ENCODE measurements at places on chromosomes 7 and 10.

DNA sequence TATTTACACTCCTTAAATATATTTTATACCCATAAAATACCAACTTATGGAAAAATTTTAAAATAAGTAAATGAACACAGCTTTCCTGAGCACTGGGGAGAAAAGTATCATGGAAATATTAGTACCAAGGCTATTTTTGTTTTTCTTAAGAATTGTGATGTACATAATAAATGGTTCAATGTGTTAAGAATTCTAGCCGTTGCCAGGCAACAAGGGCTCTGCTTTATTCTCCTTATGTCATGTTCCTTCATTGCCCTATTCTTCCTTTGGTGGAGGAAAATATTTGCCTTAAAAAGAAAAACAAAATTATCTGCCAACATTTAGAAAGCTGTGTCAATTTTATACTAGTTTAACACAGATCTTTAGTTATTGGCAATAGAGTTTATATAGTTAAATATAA lies 2.6 kb upstream of the ZPBP start:
- no peak for DNase-seq

DNA sequence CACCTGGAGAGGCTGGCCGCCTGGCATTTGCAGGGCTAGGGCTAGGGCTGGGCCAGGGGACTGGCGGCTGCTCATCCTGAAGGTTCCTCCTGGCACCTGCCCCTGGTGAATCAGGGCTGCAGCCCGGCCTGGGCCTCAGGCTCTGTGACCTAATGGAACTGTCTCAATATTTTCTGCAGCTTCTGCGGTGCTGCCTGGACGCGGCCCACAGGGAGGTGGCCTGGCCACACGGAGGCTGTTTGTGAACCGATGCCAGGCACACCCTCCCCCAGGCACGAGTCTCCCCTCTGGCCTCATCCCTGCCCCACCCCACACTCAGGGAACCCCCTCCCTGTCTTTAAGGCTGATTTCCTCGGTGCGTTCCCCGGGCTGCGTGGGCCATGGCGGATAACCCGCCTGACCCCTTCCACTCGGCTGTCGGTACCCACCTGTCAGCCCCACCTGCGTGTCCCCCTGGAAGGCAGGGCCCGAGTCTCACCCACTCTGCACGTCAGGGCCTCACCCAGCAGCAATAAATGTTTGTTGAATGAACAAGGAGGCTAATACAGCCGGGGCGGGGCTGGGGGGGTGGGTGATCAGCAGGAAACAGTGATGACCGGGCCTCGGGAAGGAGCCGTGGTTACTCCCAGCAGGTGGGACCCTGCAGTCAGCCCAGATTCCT lies 54.5 kb upstream of the DNAJB6 start:
- DNase-seq: no peak

GRCh38 chr7:2360796-2361195 lies 6.2 kb downstream of the EIF3B start:
- no peak for DNase-seq

GRCh38 chr10:57593983-57594573 lies 673.6 kb downstream of the IPMK start:
- DNase-seq: no peak

- no peak for DNase-seq
These were observed 605.6 kb upstream of the CNTNAP2 start for GRCh38 chr7:145511004-145511403.

DNA sequence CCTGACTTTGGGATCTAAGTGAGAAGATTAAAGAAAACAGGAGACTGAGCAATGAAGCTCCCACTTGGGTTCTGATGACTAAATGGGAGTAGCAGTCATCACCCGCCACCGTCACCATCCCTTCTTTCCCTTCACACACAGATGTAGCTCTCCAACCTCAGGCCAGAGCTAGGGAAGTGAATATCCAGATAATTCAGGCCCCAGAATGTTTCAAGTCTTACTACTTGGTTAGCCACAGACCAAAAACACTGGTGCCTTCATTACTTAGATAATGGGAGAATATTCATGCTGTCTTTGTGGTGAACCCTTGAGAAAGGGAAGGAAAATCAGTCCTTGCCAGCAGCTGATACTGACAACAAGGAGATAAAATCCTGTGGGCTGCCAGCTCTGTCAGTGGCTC lies 100.7 kb downstream of the OSBPL3 start:
- DNase-seq: no peak

- DNase-seq: no peak
These were observed 1.7 kb downstream of the SORBS1 start for GRCh38 chr10:95559471-95559870.

- no peak for DNase-seq
These were observed 17.3 kb downstream of the DAGLB start for GRCh38 chr7:6430271-6430940.

DNA sequence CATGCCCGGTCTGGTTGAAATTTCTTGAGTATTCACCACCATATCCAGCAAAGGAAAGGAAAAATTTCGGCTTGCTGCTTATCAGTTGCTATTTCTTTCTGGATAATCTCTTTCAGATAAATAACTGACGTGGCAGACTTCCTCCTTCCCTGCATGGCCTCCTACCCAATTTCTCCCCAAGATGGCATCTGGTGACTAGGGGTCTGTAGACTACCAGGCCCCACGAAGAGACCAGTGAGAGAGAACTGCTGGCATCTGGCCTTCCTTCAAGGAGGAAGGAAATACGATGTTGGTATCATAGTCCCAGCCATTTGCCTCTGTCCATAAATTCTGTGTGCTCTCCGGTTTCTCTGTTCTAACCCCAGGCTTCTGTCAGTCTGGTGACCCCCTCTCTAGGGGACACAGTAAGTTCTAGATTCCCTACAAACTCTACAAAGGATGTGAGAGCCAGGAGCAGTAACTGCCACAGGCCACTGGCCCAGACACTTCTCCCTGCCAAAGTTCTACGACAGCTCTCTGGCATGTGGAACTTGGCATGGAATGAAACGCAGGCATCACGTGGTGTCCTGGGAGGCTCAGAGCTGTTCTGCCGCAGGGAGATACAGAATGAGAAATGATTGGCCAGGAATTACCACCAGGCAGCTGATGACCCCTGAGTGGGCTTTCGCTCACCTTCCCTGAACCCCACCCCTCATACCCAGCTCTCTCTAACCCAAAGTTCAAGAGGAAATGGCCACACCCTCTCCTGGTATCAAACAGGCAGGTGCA lies 30.0 kb upstream of the MSRB2 start:
- no peak for DNase-seq

DNA sequence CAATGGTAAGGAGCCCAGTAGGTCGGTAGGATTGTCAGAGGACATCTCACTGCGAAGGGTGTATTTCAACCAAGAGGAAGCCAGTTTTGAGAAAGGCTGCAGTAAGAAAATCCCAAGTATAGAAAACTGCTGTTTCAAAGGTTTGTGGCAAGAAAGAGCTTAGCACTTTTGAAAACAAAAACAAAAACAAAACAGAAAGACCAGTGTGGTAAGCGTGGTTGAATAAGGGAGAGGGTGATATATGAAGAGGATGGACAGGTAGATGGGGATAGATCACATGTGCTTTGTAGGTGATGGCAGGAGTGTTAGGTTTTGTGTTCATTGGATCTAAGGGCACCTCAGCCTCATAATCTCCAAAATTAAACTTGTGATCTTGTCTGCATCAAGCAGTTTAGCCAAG lies 141.6 kb upstream of the WNT16 start:
- DNase-seq: no peak

DNA sequence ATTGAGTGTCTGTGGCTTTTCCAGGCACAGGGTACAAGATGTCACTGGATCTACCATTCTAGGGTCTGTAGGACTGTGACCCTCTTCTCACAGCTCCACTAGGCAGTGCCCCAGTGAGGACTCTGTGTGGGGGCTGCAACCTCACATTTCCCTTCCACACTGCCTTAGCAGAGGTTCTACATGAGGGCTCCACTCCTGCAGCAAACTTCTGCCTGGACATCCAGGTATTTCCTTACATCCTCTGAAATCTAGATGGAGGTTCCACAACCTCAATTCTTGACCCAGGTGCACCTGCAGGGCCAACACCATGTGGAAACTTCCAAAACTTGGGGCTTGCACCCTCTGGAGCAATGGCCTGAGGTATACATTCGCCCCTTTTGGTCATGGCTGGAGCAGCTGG lies 183.7 kb downstream of the KCND2 start:
- DNase-seq: no peak

- no peak for DNase-seq
These were observed 266.8 kb downstream of the SORCS1 start for GRCh38 chr10:106897719-106898118.

DNA sequence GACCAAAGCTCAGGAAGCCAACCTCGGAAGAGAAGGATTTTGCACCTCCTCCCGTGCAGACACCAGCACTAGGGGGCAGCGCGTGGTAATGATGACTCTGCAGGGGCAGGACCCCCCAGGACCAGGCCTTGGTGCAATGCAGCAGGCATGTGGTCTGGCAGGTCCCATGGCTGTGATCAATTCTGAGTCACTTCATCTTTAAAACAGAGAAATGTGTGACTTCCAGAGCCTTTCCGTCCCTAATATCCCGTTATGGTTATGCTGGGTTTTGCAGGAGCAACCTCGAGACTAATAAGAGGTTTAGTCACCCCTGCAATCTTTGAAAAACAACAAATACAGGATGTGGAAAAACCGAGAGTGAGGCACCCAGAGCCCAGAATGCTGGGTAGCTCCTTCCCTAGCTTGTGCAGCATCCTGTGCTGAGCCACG lies 30.2 kb upstream of the GJD4 start:
- no peak for DNase-seq

DNA sequence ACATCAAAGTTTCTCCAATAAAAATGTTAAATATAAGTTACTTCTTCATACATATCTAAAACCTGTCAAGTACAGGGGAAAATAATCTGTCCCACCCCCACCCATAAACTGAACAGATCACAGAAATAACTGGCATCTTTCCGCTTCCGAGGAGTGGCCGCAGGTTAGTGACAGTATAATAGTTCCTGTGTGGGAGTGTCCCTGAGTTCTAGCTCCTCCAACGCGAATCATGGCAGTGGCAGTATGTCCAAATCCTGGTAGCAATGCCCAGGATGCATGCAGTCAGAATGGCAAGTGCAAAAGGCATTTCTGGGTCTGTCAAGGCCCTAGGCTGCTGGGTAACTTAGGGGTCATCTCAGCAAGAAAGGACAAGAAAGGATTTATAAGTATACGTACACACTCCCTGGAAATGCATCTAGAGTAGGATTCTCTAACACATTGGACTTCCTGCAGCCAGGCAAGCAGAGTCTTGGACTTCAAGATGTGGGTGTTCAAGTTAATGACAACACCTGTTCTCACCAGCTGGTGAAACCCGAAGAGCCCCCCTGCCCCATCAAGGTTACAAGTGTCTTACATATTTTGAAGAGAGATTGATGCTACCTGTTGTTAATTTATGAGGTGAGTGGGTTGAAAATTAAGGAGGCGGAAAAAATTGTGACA lies 94.4 kb upstream of the COL1A2 start:
- no peak for DNase-seq

DNA sequence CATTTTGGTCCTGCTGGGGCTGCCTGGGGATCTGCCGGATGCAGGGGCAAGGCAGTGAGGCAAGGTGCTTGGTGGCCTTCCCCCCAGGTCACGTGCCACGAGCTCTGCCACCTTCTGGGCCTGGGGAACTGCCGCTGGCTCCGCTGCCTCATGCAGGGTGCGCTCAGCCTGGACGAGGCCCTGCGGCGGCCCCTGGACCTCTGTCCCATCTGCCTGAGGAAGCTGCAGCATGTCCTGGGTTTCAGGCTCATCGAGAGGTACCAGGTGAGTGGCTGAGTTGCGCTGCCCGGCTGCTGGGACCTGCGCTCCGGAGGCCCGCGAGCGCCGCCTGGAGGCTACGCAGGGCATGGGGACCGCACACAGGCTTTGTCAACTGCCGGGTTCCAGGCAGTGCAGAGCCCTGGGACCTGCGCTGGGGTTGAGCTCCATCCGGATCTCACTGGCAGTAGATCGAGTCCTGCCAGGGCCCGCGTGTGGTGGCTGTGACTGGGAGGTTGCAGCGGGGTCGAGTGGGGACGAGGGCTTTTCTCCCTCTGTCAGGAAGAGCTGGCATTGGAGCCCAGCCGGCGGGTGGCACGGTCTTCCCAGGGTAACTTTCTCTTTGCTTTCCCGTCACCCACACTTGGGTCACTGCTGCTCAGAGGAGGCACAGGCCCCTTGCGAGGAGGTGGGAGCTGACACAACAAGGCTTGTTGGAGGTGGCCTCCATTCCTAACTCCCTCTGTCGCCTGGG lies 21.7 kb downstream of the AMZ1 start:
- DNase-seq: peak; percentile 79

DNA sequence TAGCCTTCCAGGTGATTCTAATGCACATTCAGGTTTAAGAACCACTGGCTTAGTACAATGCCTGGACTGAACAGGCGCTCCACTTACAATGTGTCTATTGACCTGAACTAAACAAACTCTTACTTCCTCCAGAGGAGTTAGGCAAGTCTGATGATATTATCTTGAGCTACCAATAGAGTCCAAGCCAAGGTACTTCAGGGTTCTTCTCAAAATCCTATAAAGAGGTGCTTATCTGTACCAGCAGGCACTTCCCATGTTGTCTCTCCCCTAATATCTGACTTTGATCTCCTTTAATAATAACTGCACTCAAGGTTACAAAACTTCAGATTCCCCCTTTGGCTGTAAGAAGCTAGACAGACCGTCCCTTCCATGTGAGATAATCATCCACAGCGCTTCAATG lies 157.0 kb upstream of the SVIL start:
- DNase-seq: no peak

GRCh38 chr10:22335173-22335933 lies 9.9 kb upstream of the SPAG6 start:
- peak; percentile 84 for DNase-seq

- no peak for DNase-seq
These were observed 43.9 kb upstream of the GPAM start for GRCh38 chr10:112227331-112227987.

DNA sequence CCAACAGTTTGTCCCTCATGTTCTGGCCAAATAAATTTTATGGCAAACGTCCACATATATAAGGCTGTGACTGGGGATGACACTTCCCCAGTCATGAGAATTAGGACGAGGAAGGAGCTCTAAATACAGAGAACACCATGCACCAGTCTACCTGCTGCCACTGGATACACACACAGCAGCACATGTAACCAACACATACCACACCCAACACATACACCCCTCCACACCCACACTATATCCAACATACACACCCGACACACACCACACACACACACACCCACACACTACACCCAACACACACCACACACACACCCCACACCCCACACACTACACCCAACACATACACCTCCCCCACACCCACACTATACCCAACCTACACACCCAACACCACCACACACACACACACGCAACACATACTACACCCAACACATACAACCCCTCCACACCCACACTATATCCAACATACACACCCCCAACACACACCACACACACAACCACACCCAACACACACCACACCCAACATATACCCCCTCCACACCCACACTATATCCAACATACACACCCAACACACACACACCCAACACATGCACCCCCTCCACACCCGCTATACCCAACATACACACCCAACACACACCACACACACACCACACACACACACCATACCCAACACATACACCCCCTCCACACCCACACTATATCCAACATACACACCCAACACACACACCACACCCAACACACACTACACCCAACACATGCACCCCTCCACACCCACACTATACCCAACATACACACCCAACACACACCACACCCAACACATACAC lies 74.1 kb downstream of the HIPK2 start:
- DNase-seq: no peak

- no peak for DNase-seq
These were observed 163.3 kb downstream of the THSD7A start for GRCh38 chr7:11668727-11669126.
